Cerebellar nuclear complex (tissue), 1 donor: ENCODE measurements at places on chromosomes 11 and 22.

- DNase-seq = no peak
These were observed 347.2 kb downstream of the TTC28 start for GRCh38 chr22:28332410-28332809.

- DNase-seq = no peak
These were observed 29.5 kb downstream of the MMP27 start for GRCh38 chr11:102676084-102676483.

DNA sequence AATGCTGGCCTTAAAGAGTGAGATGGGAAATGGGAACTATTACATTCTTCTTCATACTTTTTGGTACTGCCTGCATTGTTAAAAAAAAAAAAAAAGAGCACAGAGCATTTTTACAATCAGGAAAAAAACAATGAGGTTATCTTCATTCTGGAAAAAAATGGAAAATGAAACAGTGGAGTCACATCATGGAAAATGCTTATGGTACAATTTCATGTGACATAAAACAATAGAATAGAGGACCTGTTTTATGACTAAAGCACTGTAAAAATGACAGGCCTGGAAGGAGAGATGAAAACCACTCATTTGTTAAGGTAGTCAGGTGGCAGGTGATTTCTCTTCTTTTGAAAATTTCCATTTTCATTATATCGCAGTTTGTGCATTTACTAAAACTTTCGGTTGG, 75.0 kb downstream of the TIMP3 start:
- DNase-seq = no peak

DNA sequence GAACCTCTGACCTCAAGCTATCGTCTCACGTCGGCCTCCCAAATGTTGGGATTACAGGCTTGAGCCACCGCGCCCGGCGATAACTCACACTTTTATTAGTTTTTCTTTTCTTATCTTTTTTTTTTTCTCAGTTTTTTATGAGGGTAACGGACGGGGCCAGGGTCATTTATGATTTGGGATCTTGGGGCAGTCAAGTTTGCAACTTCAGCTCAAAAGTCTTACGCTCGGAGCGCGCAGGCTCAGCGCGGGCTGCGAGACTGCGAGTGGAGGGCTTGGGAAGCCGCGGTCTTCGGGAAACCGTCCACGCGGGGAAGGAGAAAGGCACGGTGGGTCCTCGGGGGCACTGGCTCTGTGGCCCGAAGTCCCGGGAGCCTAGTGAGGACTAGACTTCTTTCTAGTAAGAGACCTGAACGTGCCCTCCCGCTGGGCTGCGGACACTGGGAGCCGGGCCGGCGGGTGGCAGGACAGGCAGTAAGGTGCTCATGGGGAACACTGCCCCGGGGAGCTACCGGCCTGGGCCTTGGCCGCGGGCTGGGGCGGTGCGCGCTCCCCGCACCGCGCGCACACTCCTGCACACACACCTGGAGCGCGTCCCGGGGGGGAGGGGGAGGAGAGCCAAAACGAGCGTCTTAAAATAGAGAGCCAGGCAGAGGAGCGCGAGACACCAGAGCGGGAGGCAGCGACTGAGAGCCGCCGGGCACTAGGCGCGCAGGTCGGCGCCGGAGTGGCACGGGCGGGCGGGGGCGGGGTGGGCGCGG, 476 bp upstream of the BARX2 start:
- DNase-seq = no peak

DNA sequence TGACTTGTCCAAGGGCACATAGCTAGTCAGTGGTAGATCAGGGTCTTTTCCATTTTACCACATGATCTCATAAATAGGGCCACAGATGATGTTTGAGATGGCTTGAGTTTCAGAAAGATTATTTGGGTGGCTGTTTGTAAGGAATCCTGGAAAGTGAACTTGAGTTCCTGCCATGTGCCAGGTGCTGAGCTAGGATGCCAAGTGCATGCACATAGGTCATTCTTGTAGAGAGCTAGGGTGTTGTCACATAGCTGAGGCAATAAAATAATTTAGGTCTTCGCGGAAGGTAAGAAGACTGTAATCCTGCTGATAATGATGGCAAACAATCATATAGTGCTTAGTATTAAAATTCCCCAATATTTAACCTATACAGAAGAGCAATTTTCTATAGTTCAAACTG, 1162.6 kb upstream of the TENM4 start:
- DNase-seq = no peak

DNA sequence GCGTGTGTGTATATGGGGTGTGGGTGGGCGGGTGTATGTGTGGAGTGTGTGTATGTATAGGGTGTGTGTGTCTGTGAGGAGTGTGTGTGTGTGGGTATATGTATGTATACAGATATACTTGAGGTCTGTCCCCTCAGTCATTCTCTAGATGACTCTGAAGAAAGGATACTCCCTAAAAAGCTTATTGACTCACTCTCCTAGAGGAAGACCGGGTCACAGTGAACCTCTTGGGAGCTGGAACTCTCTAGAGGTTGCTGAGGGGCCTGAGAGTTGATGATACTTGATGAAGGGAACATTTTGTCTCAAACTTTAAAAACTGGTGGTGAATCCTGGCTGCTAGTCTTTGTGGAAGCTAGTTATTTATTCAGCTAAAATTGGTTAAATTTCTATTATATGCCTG, 15.1 kb downstream of the STX3 start:
- no peak for DNase-seq

DNA sequence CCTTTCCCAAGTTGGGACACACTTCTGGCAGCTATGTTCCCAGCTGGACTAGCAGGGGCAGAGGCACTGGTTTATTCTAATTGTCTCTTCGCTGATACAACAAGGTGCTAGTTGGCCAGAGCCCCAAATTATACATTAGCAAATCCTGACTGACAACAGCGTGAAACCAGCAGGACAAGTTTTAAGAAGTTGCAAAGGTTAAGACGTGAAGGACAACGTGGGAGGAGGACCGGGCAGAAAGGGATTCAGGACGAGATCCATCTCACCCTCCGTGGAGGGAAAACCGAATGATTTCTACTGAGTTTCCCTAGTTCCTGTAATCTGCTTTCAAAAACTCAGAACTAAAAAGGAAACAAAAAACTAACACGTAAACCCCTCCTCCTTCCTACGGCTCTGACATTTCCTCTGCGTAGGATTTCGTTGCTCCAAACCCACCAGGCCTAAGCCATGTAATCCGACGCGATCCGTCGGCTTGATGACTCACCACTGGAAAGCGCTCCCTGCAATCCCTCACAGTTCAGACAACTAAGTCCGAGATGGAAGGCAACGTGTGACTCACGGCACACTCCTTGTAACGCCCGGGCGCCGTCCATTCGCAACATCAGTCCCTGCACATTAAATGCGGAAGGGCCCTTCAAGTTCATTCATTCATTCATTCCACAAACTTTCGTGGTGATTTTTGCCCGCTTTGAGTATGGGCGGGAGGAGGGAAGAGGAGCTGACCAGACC, 703 bp downstream of the POGLUT3 start:
- DNase-seq = no peak

DNA sequence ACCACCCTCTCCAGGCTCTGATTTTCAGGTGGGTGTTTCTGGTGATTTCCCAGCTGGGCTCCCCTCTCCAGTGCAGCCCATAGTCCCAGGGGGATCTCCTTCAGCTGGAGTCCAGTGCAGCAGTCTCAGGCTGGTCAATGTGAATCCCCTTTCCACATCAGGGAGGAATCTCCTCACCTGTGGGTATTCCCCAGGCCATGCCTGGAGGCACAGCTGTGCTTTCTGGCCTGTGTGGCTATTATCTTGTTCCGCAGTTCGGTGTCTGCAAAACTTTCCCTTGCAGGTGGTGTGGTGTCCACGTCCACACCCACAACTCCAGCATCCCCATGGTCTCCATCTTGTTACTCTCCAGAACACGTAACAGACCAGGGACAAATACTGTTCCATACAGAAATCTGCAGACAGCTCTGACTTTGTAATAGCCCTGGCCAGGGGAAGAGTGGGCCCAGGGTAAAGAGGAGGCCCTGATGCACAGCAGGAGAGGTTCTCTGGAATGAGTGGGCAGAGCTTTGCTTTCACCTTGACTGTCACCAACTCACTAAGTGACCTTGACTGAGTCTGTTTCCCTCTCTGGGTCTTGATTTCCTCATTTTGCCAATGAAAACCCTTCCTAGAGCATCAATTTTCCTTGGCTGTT, 183.2 kb downstream of the CSNK2A3 start:
- DNase-seq = no peak

- DNase-seq = no peak
These were observed 4.6 kb upstream of the ASCL3 start for GRCh38 chr11:8947230-8947943.

GRCh38 chr11:5234381-5234834, at the start of gene HBD:
HBD (minus strand) TSS chr11:5234483; CDS start chr11:5234433, 50 bp downstream.
- no peak for DNase-seq
